ENCODE measurements at places on chromosomes 11 and 22.

DNA sequence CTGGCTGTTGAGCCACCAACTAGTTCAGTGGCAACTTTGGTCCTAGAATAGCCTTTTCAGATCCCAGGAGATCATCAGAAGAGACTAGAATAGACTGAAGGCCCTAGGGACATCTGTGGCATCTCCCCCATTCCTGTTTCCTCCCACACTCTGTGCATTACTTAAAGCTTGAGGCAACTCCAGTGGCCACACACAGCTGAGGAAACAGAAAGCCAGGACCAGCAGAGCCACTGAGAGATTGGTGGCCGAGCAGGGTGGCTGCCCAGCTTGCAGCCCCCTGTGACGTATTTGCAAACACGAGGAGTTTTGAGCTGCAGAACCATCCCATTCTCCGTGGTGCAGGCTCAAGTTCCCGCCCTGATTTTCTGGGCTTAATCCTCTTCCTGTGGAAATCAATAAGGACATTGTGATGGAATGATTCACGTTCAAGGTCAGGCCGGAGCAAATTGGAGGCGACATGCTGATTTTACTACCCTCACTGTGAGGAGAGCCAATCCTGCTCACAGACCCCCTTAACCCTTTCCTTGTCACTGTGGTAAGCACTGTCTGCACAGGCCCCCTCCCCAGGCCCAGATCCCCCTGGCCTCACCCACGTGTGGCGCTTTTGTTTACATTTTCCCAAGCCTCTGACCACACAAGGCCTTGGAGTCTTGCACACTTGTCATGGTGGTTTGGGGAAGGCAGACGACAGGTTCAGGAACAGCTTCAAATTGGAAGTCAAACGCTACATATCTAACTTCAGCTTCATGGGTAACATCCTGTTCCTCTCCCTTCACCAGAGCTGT lies 69.1 kb upstream of the MYOD1 start:
- no peak for DNase-seq

GRCh38 chr11:14552089-14552488 lies 31.9 kb upstream of the PSMA1 start:
- DNase-seq, result no peak

DNA sequence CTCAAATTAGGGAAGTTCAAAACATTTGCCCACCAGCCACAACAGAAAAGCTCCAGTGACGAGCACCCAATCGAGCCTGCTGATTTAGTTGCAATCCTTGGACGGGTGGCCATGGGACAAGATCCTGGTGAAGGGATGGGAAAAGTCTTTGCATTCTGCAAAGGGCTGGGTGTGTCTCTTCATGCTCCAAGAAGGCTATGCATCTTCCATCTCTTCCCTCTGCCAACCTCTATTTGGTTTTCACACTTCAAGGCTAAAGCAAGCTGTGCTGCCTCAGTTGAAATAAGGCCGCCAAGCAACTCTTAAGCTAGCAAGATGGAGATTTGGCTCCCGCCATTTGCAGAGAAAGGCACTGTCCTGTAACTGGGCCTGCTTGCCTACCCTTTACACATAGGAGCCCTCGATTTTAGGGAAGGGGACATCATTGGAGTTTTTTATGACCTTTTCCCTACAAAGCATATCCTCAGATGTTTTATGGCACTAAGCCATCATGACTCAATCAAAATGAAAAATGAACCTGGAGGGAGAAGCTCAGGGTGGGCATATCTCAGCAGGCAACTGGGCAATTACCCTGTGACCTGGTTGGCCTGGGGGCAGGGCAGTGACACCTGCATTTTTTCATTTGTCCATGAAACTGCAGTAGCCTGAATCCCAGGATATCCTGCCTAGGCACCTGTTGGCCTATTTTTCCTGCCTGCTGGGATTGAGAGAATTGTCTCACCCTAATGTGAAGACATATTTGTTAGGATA lies 45.0 kb upstream of the BLID start:
- no peak for DNase-seq

DNA sequence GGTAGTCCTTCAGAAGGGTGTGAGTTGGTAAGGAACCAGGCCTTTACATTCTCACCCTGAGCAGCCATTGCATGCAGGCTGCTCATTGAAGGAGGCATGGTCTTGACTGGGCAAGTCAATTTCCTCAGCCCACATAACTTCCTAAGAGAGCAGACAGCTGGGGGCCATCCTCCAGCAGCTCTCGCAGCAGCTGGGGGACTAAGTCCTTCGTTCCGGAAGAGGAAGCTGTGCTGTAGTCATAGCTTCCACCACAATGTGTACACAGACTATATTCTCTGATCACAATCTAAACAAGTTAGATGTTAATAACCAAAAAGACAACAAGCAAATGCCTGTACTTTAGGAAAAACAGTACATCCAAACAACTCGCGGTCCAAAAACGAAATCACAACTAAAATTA lies 30.1 kb upstream of the MPPED1 start:
- DNase-seq, result peak; percentile 81

DNA sequence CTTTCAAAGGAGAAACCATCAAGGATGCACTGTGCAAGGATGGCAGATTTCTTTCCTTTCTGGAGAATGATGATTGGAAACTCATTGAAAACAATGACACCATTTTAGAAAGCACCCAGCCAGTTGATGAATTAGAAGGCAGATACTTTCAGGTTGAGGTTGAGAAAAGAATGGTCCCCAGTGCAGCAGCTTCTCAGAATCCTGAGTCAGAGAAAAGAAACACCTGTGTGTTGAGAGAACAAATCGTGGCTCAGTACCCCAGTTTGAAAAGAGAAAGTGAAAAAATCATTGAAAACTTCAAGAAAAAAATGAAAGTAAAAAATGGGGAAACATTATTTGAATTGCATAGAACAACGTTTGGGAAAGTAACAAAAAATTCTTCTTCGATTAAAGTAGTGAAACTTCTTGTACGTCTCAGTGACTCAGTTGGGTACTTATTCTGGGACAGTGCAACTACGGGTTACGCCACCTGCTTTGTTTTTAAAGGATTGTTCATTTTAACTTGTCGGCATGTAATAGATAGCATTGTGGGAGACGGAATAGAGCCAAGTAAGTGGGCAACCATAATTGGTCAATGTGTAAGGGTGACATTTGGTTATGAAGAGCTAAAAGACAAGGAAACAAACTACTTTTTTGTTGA lies 9.8 kb downstream of the FAM111A start:
- peak; percentile 86 for DNase-seq

GRCh38 chr11:64723907-64724862 lies 1.2 kb upstream of the NRXN2 start:
- DNase-seq, result peak; percentile 44

DNA sequence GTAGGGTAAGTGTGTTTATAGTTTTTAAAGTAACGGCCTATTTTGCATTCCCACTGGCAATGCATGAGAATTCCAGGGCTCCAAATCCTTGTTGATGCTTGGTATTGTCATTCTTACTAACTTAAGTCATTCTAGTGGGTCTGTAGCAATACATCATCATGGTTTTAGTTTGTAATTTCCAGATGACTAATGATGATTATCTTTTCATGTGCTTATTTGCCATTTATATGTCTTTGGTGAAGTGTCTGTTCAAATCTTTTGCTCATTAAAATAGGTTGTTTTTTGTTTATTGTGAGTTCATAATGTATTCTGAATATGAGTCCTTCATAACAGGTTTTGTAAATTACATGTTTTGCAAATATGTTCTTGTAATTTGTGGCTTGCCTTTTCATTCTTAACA lies 31.2 kb downstream of the MTMR3 start:
- DNase-seq, result no peak

DNA sequence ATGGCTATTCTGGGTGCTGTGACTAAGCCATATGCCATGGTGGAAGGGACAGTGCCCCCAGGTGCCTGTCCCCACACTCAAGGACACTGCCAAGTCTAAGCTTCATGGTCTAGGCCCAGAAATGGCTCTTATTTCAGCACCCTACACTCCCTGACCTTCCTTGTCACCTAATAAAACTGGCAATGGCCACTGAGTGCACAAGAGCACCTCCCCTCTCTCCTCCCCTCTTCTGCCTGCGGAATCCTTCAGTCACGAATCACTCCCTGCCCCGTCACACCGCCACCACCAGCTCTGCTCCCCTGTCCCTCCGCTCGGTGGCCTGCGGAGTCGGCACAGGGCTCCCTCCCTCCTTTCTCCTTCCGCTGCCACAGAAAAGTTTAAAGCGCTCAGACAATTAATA lies 19.0 kb upstream of the LMO1 start:
- no peak for DNase-seq

- DNase-seq, result no peak
These were observed 1.1 kb downstream of the APLP2 start for GRCh38 chr11:130070846-130071200.

DNA sequence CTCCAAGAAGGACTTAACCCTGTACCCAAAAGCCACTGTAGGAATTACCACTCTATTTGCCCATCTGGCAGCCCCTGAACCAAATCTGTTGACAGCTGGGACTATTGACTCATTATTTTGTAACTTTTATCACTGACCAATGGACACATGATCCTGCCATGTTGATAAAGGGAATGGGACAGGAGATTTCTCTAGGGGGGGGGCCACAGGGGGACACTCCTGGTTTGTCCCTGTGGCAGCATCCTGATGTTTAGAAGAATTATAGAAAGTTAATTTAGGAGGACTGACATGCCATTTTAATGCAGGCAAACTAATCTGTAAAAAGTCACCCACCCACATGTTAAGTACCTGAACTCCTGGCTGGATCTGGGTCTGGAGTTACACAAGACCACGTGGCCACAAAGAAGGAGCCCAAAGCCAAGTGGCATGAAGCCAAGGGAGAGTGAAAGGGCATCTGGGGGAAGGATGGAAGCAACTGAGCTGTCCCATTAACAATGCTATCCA lies 558.1 kb downstream of the ETS1 start:
- no peak for DNase-seq

GRCh38 chr22:42256930-42257329 lies 13.5 kb downstream of the TCF20 start:
- no peak for DNase-seq

- no peak for DNase-seq
These were observed 44.0 kb upstream of the ATXN10 start for GRCh38 chr22:45627489-45628233.

DNA sequence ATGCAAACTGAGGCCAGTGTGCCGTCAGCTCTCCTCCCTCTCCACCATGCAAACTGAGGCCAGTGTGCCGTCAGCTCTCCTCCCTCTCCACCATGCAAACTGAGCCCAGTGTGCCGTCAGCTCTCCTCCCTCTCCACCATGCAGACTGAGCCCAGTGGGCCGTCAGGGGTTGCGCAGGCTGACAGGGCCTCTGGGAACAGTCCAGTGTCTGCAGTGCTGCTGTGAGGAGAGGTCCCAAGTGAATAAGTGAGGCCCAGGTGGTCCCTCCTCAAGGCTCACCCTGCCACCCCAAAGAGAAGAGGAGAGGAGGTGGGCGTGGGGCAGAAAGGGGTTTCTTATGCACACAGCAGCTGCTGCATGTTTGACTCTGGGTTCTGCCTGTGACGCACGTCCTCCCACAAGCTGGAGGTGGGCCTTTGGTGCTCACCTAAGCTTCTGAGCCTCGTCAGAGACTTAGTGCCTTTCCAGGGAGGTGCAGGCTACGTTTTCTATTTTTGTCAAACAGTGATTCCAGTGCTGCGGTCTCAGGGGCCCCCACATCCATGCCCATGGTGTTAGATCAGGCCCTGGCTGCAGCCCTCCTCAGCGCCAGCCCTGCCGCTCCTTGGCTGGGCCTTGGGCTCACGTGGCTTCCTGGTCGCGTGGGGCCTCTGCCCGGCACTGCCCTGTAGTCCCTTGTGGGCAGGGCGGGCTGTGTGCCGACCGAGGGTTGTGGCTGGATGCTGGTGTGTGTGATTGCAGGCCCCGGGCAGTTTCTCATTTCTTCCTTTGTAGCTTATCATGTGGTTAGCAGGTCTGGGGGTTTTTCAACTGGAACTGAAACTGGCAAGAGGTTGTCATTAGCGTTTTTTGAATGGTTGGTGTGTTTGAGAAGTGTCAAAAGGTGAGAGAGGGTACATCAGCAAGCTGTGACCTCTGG lies 7.1 kb downstream of the TPCN2 start:
- DNase-seq, result peak; percentile 95

GRCh38 chr22:41915035-41915785 lies at the start of gene SHISA8:
Gene SHISA8 (minus strand): TSS chr22:41915074. CDS start chr22:41914667, 407 bp downstream.
- peak; percentile 59 for DNase-seq

DNA sequence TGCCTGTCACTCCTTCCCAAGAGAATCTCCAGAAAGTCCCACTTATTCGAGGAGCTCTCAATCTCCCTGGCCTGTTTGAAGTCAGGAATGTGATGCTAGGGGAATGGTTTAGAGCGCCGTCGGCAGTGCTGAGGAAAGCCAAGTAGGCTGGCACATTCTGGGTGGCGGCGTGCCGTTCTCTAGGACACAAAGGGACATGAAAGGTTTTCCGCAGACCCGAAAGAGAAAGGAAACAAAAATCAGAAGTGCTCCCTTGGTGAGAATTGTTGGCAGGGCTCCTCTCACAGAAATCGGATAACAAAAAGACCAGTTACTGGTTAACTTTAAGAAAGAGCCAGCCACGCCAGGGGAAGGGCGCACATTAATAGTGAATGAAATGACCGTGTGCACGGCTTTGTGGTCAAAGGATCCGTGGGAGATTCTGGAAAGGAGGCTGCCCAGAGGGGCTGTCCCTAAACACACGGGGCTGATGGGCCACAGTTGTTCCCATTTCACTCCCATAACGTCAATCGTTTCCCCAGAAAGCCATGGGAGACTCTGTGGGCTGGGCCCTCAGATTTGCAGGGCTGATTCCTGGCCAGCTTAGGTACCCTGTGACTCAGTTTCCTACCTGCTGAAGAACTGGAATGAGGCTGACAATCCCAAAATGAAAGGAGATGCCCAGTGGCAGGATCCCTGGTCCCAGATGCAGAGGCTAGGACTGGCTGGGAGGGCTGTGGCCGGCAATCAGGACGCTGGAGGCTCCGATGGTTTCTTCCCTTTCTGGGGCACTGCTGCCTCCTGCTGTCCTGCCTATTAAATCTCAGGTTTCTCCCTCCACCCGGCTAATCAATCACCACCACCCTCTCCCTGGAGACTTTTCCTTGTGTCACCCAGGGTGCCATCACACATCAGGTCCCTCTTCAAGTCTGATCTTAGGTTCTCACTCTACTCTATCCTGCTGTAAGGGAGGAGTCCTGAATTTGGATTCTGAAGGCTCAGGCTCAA lies 82.3 kb downstream of the RCN1 start:
- peak; percentile 71 for DNase-seq

DNA sequence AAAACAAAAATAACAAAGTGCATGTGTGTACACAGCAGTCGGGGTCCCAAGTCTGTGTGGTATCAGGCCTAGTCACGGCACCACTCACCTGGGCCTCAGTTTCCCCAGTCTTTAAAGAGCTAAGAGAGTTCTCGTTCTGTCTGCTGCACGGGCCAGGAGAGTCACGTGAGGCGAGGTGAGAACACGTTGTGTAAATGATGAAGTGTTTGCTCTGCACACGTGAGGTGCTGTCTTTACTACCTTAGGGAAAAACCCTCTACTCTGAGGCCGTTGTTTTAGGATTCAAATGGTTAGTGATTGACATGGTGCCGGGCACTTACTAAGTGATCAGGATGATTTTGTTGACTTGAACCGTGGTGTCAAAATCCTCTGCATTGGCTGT lies 86.5 kb upstream of the PPARA start:
- no peak for DNase-seq

- peak; percentile 53 for DNase-seq
These were observed 9.8 kb downstream of the PDHX start for GRCh38 chr11:34926101-34926830.

All from GM12865 (cell line).